ENCODE measurements at places on chromosomes 13 and 19.

DNA sequence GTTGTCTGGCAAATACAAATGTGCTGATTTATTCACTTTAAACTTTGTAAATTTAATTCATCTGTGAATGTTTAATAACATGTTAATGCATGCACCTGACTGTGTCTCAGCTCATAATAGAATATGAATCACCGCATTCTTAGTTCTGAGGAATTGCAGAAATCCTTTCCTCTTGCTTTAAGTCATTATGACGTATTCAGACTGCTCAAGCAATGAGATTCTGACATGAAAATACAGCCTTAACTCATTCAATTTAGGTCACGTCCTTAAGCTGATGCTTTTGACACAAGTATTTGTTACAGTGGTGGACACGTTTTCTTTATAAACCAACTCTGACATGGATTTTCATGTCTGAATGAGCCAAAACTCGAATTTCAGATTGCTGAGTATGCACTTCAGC lies 541.0 kb upstream of the KLF12 start:
- DNase-seq = no peak

DNA sequence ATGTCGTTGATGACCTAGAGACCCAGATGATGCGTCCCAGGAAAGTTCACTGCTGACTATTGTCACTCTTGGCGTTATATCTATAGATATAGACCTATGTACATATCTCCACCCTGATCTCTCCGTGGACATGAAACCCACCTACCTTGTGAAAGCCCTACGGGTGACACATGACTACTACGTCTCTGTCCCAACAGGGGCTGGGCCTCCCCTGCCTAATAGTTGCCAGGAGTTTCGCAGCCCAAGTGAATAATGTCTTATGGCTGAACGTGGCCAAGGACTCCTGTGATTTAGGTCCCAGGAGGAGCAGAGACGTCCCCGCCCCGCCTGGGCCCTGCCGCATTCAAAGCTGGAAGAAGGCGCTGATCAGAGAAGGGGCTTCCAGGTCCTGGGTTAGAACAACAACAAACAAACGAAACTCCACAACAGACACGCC lies 4.9 kb upstream of the POU4F1 start:
- DNase-seq = no peak

DNA sequence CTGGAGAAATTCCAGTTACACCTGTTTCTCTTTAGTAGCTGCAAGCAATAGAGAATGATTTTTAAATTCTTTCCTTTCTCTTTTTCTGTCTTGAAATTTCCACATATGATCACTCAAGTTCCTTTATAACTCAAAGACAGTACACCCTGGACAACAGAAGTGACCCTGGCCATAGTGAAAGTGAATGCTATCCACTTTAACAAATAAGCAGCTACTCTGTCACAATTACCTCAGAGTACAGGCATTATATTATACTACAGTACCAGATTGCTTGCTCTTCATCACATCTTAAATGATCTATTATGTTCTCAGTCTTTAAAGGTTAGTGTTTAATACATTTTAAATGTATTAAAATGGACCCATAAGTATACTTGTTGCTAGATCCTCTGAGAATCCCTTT lies 136.2 kb downstream of the KLF12 start:
- DNase-seq = no peak

GRCh38 chr13:80374444-80374843 lies 33.5 kb upstream of the SPRY2 start:
- DNase-seq = no peak

DNA sequence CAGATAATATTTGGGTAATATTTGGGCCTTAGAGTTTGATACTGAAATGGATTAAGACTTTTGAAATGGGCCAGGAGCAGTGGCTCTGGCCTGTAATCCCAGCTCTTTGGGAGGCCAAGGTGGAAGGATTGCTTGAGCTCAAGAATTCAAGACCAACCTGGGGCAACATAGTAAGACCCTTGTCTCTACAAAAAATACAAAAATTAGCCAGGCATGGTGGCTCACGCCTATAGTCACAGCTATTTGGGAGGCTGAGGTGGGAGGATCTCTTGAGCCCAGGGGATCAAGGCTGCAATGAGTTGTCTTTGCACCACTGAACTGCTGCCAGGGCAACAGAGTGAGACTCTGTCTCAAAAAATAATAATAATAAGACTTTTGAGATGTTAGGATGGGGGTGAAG lies 926 bp upstream of the ZNF836 start:
- no peak for DNase-seq

DNA sequence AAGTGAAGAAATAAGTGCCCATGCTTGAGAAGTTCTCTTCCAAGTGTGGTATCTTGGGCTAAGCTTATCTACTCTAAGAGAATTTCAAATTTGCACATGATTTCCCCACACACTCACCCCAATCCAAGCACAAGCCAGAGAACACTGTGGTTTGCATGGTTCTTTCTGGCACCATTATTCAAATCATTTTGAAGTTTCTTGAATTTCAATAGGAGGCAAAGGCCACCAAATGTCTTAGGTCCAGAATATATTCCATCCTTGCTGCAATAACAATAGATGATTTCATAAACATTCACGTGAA lies 359.7 kb downstream of the IRS2 start:
- no peak for DNase-seq

- DNase-seq = no peak
These were observed 9.5 kb downstream of the PIP5K1C start for GRCh38 chr19:3690551-3691371.

DNA sequence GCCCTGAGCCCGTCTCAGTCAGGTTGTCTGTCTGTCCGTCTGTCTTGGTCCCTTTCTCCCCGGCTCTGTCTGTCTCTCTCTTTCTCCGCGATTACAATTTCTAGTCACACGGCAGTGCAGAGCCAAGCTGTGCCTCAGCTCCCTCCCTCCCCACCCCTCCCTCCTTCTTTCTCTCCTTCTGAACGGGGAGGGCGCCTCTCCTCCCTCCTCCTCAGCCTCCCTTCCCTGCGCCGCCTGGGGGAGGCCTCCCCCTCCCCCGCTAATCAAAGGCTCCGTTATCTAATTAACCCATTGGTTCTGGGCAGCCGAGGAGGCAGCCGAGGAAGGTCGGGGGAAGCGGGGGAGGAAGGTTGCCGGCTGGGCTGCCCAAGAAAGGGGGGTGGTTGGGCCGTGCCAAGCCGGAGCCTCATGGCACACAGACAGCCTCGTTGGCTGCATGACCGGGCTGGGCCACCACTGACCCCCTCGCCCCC lies 16.5 kb downstream of the LRRC4B start:
- no peak for DNase-seq

GRCh38 chr19:29967623-29968022 lies 25.6 kb downstream of the URI1 start:
- DNase-seq = no peak
